ENCODE measurements at places on chromosomes 11 and 22. TPM values are rescaled to one million over a fixed set of nuclear protein-coding genes. Genes with fewer than 3 reads are reported as not detected.

GRCh38 chr11:134139303-134139872, 70.5 kb downstream of the JAM3 start:
- no peak overlapping the region for H3K4me3 ChIP-seq
- no peaks in the 10 kb centered on the region for H3K27me3 ChIP-seq
- DNase-seq = no peak
- no peak overlapping the region for H3K27ac ChIP-seq

DNA sequence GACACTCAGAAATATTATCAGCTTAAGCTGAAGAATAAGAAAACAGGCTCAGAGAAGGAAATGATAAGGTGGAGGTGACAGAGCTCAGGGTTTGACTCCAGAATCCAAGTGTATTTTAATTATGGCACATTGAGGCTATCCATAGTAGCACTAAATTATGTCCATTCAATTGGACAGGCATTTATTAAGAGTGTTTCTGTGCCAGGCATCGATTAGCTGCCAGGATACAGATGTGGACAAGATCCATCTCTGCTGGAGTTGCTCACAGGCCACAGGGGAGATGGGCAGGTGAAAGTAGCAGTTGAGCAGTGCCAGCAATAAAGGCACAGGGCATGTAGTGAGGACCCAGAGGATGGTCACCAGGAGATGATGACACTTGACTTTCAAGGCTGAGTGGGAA, 592.5 kb downstream of the INSC start:
- no peak for DNase-seq
- no peak overlapping the region for H3K27ac ChIP-seq
- H3K4me3 ChIP-seq = no peak overlapping the region

DNA sequence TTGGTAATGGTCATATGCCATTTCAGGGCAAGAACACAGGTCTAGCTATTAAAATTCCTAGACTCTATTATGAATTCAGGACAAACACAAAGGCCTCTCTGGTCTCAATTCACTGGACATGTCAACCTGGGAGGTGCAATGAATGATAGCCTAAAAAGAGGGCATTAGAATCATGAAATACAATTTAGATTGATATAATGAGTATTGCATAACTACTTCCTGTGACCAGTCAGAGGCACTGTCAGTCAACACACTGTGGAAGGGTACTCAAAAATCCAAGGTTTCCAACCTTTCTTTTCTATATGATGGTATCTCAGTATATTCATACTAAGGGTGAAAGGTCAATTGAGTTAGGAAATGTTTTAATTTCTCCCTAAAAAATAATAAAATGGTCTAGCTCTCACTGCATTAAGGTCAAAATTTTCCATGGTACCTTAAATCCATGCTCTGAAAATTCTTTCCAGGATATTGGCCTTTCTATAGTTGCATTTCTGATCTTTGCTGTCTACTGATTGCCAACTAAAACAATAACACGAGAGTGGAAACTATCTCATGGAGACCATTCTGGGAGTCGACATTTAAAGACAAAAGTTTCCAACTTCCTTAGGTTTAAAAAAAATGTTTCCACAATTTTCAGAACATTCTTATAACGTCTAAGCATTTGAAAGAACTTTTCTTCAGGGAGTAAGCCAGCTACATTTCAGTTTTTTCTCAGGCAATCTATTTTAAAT, 81.7 kb upstream of the APOA1 start:
- no peak for DNase-seq
- H3K4me1 ChIP-seq = no peaks in the 10 kb centered on the region
- H3K27me3 ChIP-seq = no peaks in the 10 kb centered on the region
- no peak overlapping the region for H3K27ac ChIP-seq
- no peak overlapping the region for H3K4me3 ChIP-seq

- H3K27ac ChIP-seq = no peak overlapping the region
- no peaks in the 10 kb centered on the region for H3K27me3 ChIP-seq
- no peaks in the 10 kb centered on the region for H3K36me3 ChIP-seq
Measured at GRCh38 chr11:40104941-40105550, 1354.4 kb downstream of the LRRC4C start.

GRCh38 chr11:128689591-128689947, 4.3 kb upstream of the FLI1 start:
- no peak overlapping the region for H3K27ac ChIP-seq
- peaks cover 31% of the 10 kb centered on the region for H3K27me3 ChIP-seq
- no peak for DNase-seq
- H3K4me3 ChIP-seq = no peak overlapping the region

DNA sequence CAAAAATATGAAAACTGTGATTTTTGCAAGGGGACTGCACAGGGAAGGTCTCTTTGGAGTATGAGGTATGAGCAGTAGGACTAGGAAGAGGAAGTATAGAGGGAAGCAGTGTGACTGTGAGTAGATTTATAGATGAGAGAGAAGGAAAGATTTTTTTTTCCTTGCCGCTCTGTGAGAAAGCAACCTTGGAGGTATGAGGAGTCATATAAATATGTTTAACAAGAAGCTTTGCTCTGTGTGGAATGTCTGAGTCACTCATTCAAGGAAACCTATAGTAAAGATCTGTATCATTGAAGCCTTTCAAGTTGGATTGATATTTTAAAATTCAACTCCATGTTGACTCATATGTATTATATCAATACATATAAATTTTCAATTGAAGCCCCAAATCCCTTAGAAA, 26.2 kb downstream of the DNHD1 start:
- H3K27me3 ChIP-seq = no peaks in the 10 kb centered on the region
- H3K36me3 ChIP-seq = peaks cover 25% of the 10 kb centered on the region
- DNase-seq = no peak
- H3K4me3 ChIP-seq = no peak overlapping the region
- peak overlapping the region; percentile 48 for H3K27ac ChIP-seq

DNA sequence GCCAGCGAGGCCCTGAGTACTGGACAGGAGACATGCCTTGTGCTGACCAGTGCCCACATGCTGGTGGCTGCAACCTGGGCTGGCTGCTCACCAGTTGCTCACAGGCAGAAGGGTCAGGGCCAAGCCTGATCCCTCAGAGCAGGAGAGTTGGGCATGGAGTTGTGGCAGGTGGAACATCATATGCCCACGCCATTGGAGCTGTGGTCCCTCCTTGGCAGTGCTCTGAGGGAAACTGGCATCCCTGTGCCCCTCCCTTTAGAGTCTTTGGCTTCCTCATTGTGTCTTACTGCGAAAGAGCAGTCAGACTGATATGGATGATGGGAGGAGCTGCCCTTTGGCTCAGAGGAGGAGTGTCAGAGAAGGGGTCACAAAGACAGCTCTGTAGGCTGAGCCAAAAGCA, 3.1 kb upstream of the MYEOV start:
- no peak for DNase-seq
- H3K27me3 ChIP-seq = no peaks in the 10 kb centered on the region
- H3K36me3 ChIP-seq = no peaks in the 10 kb centered on the region
- H3K27ac ChIP-seq = no peak overlapping the region
- H3K4me3 ChIP-seq = no peak overlapping the region

DNA sequence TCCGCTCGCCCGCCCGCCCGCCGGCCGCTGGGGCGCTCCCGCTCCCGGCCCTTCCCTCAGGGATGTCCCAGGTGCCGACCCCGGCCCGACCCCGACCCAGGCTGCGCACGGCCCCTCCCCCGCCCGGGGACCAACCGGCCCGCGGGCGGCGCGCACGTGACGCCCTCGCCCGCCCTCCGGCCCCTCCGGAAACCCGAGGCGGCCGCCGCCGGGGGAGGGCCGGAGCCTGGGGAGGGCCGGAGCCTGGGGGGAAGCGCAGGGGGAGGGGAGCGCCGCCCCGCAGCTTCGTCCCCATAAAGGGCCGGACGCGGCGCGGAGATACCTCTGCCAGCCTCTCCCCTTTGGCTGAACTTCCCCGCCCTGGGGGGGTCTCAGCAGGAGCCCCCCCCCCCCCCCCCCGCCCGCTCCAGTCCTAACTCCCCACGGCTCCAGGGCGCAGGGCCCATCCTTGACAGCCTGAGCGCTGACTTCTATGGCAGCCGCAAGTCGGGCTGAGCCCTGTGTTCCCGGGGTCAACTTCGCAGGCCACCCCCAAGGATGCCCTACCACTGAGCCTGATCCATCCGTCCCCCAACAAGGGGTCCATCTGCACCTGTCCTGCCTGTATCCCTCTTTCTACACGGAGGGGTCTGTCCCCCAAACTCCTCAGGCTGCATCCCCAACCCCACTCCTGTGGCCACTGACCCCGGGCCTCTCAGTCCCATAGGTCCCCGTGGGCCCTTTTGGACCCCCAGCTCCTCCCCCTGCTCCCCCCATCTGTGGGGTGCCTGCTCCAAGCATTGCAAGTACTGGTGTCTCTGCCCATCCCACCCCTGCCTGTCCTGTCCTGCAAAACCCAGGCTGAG, at the start of gene MAPK12:
TSS of gene MAPK12 (minus strand) at position 69 of the 845 bp plus-strand sequence. CDS start 174 bp downstream, outside the sequence.
- DNase-seq = no peak
- H3K4me1 ChIP-seq = peaks cover 6% of the 10 kb centered on the region
- peak within 1 kb of the TSS; percentile 62 for H3K4me3 ChIP-seq
- H3K27me3 ChIP-seq = peaks cover 26% of the 10 kb centered on the region
- no peak within 1 kb of the TSS for H3K27ac ChIP-seq
- no peaks in the 10 kb centered on the region for H3K36me3 ChIP-seq

- DNase-seq = no peak
- no peaks in the 10 kb centered on the region for H3K4me1 ChIP-seq
- H3K4me3 ChIP-seq = no peak overlapping the region
- no peaks in the 10 kb centered on the region for H3K36me3 ChIP-seq
- no peaks in the 10 kb centered on the region for H3K27me3 ChIP-seq
- H3K27ac ChIP-seq = no peak overlapping the region
Measured at GRCh38 chr11:76756341-76756741, 26.8 kb upstream of the TSKU start.

DNA sequence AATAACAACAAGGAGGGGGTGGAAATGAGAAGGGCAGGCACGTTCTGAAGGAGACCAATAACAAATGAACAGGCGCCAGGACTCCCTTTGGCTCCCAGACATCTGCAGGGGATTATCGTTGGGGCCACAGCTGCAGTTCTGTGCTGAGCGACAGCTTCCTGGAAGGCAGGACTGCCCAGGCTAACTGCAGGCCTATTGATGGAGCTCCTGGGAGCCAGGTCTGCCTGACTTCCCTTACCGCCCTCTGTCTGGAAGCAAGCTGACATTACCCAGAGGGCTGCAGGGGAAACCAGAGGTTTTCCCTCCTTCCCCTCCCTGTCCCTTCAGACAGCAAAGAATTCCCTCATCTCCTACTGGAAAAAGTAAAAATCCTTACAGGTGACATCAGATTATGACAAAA, 5.0 kb downstream of the DRD2 start:
- H3K27me3 ChIP-seq = peaks cover 28% of the 10 kb centered on the region
- no peak for DNase-seq
- H3K36me3 ChIP-seq = no peaks in the 10 kb centered on the region

DNA sequence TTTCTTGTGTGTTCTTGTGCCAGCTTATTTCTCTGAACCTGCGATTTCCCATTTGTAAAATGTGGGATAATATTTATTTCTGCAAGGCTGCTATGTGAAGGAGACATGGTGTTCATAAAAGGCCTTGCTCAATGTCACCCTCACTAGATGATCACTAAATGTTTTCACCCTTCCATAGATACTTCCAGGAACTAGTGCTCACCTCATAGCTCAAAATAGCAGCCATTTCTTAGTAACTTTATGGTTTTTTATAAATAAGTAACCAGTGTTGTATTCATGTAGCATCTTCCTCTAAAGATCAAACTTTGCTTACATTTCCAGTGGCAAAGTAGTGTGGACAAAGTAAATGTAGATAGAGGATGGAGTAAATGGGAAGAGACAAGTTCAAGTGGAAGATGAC, 23.8 kb downstream of the SYTL2 start:
- no peak overlapping the region for H3K4me3 ChIP-seq
- H3K4me1 ChIP-seq = peaks cover 12% of the 10 kb centered on the region
- no peak for DNase-seq

- no peaks in the 10 kb centered on the region for H3K36me3 ChIP-seq
- DNase-seq = no peak
Measured at GRCh38 chr11:91788764-91789163, 435.9 kb upstream of the FAT3 start.

GRCh38 chr22:43427296-43428004, 15.6 kb downstream of the MPPED1 start:
- no peaks in the 10 kb centered on the region for H3K36me3 ChIP-seq
- no peaks in the 10 kb centered on the region for H3K4me1 ChIP-seq
- no peak overlapping the region for H3K27ac ChIP-seq
- DNase-seq = no peak
- peaks cover 22% of the 10 kb centered on the region for H3K27me3 ChIP-seq

DNA sequence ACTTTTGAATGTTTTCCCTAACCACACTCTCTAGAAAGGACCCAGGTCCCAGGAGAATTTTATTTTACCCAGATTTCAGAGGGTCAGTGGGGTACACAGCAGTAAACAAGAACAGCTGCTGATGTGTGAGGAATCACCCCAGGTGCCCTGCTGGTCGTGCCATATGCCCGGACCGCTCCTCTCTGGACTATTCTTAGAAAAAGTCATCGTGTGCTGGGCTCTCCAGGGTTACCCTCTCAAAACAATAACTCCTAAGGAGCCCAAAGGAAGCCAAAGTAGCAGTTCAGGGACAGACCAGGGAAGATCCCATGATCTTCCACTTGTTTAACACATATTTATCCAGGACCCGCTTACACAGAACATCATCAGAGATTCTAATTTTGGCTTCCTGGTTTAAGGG, 29.7 kb downstream of the LRP4 start:
- H3K4me1 ChIP-seq = peaks cover 2% of the 10 kb centered on the region
- no peaks in the 10 kb centered on the region for H3K36me3 ChIP-seq
- no peak for DNase-seq

GRCh38 chr22:28369854-28370253, 309.8 kb downstream of the TTC28 start:
- no peaks in the 10 kb centered on the region for H3K36me3 ChIP-seq
- peak overlapping the region; percentile 42 for H3K27ac ChIP-seq
- H3K27me3 ChIP-seq = peaks cover 1% of the 10 kb centered on the region
- no peak overlapping the region for H3K4me3 ChIP-seq

DNA sequence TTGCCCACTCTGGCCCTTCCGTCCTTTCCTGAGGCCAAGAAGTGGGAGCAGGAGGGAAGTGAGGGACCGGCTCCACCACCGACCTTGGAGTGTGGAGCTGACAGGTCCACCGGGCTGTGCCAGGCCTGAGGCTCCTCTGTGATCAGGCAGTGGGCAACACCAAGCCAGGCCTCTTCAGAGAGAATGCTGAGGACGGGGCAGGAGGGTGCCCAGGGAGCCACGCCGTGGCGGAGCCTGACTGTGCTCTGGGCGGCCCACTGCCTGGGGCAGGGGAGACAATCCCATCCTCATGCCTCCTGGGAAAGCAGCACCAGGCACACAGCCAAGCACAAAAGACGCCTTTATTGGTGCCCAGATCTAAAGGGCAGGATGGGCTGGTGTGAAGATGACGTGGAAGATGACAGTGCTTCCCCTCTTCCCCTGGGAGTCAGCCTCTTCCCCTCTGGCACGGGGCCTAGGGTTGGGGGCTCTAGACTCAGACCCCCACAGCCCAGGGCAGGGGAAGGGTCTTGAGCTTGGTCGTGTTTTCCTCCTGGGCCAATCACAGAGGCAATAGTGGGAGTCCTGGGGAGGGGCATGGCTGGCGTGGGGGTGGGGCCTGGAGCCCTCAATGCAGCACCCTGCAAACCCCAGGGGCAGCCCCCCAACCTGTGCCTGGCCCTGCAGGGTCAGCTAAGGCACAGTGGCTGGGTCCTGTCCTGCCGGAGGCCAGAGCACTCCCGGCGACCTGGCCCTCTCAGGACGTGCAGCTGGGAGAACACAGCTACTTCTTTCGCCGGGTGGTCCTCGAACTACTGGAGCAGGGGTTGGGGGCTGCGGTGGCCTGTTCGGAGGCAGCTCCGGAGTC, 4.7 kb downstream of the LMF2 start:
- no peak overlapping the region for H3K27ac ChIP-seq
- no peaks in the 10 kb centered on the region for H3K27me3 ChIP-seq
- peaks cover 4% of the 10 kb centered on the region for H3K4me1 ChIP-seq
- H3K36me3 ChIP-seq = peaks cover 4% of the 10 kb centered on the region

The TIMM8B gene
- total RNA-seq = 35.4 TPM

The CSF2RB gene
- total RNA-seq = 0.14 TPM

The ZNF214 gene
- total RNA-seq = not detected

The BTBD18 gene
- not detected for total RNA-seq

The PTS gene
- 39.0 TPM for total RNA-seq

The VSIG10L2 gene
- total RNA-seq = not detected

The TIMP3 gene
- not detected for total RNA-seq

The KRTAP5-9 gene
- not detected for total RNA-seq
